Activated T-helper 1 cell treated with anti-CD3 and anti-CD28 coated beads, Interleukin-12 subunit alpha, Interleukin-12 subunit beta, Interleukin-2, Interleukin-4 antibody, amounts not matched to agents 30 ng/mL and 10 ng/mL and 1 ng/mL, durations not matched to agents 14 hours and 24 hours and 36 hours (primary cell): ENCODE measurements at places on chromosomes 1 and 21. TPM values are rescaled to one million over a fixed set of nuclear protein-coding genes. Genes with fewer than 3 reads are reported as not detected.
A peak's percentile ranks its signal among the peaks of the same experiment; 100 is the strongest.

GRCh38 chr1:16126160-16126559 is 29.7 kb downstream of the EPHA2 start:
- DNase-seq = no peak

DNA sequence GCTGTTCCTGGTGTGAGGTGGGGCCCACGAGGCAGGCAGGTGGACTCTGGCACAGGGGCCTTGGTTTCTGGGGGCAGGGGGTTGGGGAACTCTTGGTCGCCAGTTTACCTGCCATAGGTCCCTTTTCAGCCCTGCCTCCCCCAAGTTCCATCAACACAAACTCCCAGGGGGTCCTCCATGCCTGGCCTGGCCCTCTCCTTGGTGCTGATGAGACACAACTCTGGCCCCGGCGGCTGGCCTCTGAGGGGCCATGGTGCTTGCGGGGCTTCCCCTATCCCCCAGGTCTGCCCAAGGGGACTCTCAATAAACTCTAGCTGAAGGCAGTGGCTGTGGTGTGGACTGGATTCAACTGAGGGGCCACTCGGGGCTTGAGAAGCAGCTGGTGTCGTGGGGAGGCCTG is 16.0 kb downstream of the HTR6 start:
- no peak for DNase-seq

- no peak for DNase-seq
These were observed 157.8 kb upstream of the KAZN start for GRCh38 chr1:14440731-14441130.

CORT gene
- 0.36 and 0.37 TPM in 2 replicates for total RNA-seq

CPLANE2 gene
- 3.8 and 4.1 TPM in 2 replicates for total RNA-seq

DNA sequence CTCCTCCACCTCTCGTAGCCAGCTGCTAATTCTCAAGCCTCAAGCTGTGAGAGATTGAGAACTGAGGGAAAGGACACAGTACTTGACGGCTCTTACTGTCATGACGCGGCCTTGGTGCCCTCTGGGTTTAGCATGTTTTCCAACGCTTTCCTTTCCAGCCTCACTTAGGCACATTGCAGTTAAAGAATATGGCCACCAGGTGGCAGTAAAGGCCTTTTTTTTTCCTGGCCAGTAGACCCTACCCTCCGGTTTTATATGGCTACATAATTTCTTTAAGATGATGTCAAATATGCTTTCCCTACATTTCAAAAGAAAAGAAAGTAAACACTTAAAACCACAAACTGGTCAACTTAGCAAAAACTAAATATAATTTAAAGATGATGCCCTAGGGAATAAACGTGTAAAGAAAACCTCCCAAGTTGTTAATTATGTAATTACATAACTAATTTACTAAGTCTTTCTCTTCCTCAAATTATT is 56.8 kb upstream of the PRDX6 start:
- peak; percentile 42 for DNase-seq

DNA sequence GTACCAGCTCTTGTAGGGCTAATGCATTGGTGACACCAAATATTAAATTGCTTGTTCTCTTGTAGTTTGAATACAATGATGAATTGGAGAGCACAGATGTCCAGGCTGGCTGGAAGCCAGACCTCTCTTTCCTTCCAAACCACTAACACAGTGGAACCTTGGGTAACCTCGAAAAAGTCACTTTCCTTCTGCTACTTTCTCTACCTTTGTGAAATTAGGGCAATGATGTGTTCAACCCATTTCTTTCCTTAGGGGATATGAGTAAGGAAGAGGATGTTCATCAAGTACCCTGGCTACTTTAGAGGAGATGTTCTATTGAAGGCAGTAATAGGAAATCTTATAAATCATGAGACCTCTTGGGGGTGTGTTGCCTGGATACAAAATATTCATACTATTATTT is 55.7 kb downstream of the XCL2 start:
- no peak for DNase-seq

DNA sequence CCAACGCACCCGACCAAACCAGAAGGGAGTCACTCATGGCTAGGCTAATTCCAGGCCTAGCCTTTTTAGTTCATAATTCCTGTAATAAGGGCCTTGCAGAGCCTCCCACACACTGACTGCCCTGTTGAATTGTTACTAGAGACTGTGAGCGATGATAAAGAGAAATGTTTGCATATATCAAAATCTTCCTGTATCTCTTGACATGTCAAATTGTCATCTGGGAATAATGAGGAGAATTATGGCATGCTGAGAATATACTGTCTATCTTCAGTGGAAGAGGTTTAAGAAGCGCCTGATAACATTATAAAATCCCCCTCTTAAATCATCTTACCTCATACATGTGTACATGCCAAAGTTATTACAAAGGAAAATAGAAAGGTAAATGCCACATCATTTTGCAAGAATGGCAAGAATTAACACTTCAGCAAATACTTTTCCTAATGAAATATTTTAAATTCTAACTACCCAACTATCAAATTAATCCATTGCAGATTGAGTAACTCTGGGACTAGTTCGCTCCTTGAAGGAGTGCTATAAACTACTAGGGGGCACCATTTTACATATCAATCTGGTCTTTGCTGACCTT is 144.1 kb downstream of the CENPF start:
- no peak for DNase-seq

- DNase-seq = no peak
These were observed 4.2 kb downstream of the UBR4 start for GRCh38 chr1:19205845-19206244.

DNA sequence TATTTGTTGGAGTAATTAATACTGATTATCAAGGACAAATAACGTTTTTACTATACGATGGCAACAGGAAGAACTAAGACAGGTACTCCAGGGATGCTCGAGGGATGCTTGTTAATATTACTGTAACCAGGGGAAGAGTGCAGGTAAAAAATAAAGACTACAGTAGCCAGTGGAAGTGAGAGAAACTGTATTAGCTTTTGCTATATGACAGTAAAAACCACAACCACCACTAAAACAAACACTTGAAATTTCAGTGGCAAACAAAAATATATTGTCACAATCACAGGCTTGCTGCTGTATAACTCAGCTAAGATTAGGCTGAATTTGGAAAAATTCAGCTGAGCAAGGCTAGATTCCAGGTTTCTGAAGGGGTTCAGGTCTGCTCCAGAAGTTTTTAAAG is 812.6 kb upstream of the ADGRL4 start:
- DNase-seq = no peak

- DNase-seq = peak; percentile 35
These were observed 8.8 kb upstream of the NLRP3 start for GRCh38 chr1:247407180-247407616.

DNA sequence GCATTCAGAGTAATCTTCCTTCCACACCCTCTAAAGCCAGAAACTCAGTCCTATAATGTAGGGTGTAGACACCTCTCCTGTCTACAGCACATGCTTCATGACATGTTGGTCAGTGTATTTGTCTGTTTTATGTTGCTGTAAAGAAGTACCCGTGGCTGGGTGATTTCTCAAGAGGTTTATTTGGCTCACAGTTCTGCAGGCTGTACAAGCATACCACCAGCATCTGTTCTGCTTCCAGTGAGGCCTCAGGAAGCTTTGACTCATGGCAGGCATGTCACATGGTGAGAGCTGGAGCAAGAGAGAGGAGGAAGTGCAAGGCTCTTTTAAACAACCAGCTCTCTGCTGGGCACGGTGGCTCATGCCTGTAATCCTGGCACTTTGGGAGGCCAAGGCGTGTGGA is 12.1 kb downstream of the PLOD1 start:
- DNase-seq = no peak

GRCh38 chr1:94322696-94323095 is 85.3 kb upstream of the ARHGAP29 start:
- no peak for DNase-seq
